ENCODE measurements at places on chromosomes 7 and 10. TPM values are rescaled to one million over a fixed set of nuclear protein-coding genes. Genes with fewer than 3 reads are reported as not detected.
A peak's percentile ranks its signal among the peaks of the same experiment; 100 is the strongest.

The CLEC2L gene
- total RNA-seq, result not detected

The GFRA1 gene
- total RNA-seq, result 0.24 TPM

The KIAA1549 gene
- 2.7 TPM for total RNA-seq

The SEMA3E gene
- 6.8 TPM for total RNA-seq

The EPHB4 gene
- 45.2 TPM for total RNA-seq

The MYO1G gene
- 0.26 TPM for total RNA-seq

The CXCL12 gene
- 0.67 TPM for total RNA-seq

GRCh38 chr10:92181575-92181974 lies 109.3 kb downstream of the CPEB3 start:
- DNase-seq, result peak; percentile 32

DNA sequence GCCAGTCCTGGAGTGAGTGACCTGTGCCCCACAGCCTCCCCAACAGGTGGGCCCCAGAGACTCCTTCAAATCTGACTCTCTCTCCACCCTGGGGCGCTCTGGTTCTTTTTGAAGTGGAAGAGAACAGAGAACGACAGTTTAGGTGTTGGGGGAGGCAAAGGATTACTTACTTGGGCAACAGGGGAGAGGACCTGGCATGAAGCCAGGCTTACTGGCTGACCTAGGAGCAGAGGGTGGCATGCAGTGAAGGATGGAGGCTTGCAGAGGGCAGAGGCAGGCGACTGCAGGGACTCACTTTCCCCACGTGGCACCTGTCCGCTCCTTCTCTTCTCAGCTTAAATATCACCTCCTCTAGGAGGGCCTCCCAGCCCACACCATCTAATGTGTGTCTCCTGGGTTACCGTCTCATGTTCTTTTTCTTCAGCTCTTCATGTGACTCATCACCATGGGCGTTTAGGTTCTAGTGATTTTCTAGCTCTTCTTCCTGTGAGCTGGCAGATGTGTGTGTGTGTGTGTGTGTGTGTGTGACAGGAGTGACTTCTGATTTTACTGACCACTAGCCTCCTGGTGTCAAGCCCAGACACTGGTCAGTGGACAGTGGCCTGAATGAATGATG lies 15.5 kb downstream of the LZTS2 start:
- no peak for DNase-seq

GRCh38 chr10:115092258-115092554 lies 959 bp upstream of the ATRNL1 start:
- no peak for DNase-seq

- DNase-seq, result no peak
Observed at GRCh38 chr10:121322776-121323175, 275.5 kb downstream of the FGFR2 start.

GRCh38 chr7:50304129-50304910 lies at the start of gene IKZF1:
IKZF1 (plus strand) TSS chr7:50304716; CDS start chr7:50319062, 14,346 bp downstream.
- DNase-seq, result no peak

GRCh38 chr7:158865462-158865922 lies 9.1 kb downstream of the DYNC2I1 start:
- DNase-seq, result no peak

DNA sequence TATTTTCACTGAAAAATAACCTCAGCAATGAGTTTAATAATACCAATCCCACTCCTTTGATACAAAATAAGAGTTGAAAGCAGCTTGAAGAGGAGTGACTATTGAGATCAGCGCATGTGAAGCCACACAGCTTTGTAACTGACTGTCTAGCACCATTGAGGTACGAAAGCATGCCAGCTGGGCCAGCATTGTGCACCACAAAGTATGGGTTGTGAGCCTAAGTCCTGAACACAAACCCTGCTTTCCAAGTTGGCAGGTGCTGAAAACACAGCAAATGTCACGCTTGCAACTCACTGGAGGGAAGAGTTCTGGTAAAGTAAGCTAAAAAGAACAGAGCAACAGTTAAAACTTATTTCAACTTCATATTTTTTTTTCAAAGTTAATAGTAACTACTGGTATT lies 4.0 kb upstream of the FAM53B start:
- DNase-seq, result no peak

DNA sequence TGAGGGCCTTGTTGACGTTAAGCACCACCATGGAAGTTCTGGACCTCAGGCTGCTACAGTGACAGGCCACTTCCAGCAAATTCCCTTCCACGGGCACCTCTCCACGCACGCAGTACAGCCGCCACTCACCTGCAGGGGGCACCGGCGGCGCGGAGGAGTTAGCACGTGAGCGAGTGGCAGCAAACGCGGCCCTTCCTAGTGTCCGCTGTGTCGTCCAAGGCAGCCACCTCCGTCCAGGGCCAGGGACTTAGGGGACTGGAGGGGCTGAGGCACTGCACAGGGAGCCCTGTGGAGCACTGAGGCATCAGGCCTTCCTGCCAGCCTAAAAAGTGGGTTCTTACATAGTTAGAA lies 164.4 kb downstream of the SVIL start:
- DNase-seq, result no peak

DNA sequence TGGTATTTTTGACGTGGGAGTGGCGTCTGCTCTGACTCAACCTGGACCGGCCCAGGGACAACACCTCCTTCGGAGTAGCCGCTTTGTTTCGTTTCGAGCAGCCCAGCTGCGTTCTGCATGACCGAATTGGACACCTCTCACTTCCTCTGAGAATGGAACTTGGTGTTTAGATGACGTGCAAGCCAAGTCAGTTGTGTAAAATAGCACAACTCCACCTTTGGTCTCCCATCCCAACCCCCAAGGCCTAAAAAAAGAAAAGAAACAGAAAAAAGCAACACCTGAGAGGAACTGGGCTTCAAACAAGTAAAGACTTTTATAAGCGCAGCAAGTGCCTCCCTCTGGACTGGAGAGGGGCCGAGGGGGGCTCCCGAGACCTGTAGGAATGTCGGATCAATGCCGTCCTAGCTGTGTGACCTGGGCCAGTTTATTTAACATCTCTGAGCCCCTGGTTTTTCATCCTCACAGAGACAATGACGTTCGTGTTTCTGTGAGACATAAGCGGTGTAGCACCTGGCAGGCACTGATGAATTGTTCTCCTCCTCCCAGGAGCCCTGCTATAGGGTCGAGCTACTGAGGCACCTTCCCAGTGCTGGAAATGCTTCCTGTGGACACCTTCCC lies 52.0 kb upstream of the SMNDC1 start:
- no peak for DNase-seq

All from SK-MEL-5 (cell line).